NCI-H2081 treated with DMSO at 0.1 percent for 48 hours (cell line): ENCODE measurements at places on chromosomes 5 and 9.

DNA sequence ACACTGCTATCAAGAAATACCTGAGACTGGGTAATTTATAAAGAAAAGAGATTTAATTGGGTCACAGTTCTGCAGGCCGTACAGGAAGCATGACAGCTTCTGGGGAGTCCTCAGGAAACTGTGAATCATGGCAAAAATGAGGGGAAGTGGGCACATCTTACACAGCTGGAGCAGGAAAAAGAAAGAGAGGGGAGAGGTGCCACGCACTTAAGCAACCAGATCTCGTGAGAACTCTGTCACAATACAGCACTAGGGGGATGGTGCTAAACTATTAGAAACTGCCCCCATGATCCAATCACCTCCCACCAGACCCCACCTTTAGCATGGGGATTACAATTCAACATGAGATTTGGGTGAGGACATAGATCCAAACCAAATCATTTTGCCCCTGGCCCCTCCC is 105.5 kb upstream of the CPLX2 start:
- no peak for DNase-seq

DNA sequence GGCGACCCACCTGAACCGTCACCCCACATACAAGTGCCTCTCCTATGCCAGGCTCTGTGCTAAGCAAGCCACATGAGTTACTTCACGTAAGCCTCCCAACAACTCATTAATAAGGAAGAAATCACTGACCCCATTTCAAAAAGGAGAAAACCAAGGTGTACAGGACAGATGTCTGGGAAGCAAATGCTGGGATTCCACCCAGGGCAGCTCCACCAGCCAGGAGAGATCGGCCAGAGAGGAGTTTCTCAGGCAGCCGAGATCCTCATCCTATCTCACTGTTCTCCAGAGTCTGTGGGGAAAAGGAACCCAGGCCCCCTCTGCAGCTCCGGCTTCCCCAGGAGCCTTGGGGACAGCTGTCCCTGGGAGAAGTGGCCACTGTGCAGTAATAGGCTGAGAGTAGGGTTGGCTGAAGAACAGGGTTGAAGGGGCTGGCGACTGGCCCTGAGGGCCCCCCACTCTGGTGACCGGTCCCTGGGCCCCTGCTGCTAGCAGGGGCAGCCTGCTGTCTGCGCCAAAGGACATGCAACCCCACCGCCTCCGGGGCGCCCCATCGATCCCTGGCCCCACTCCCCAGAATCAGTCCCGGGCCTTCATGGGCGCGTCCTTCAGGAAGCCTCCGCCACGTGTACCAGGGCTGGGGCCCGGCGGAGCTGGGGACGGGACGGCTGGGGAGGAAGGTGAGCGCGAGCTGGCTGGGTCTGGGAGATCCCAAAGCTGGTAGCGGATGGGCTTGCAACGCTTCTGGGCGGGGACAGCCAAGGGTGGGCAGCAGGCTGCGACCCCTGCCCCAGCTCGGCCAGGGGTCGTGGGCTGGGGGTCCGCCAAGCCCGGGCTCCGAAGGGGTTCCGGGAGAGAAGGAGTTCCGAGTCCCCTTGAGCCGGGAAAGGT is 44.1 kb upstream of the STXBP1 start:
- DNase-seq: no peak

GRCh38 chr5:55418994-55419968 is 111.5 kb downstream of the MTREX start:
- no peak for DNase-seq

- DNase-seq: no peak
Observed at GRCh38 chr5:111582993-111583601, 70.8 kb upstream of the STARD4 start.

DNA sequence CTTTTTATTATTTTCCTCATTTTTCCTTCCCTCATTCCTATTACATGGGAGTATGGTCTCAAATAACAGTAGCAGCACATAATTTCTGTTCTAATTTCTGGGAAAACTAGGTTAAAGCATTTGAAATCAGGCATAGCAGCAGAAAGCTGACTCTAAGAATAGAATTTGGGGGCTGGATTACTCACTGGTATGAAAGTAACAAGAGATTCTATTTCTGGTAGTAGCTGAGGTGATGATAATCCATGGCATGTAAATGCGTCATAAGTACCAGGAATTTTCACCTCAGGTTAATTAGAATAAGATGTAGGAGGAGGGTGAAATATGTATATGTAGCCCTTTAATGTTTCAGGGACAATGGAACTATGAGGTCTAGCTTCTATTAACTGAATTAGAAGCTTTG is 662.0 kb downstream of the PTPRD start:
- no peak for DNase-seq

DNA sequence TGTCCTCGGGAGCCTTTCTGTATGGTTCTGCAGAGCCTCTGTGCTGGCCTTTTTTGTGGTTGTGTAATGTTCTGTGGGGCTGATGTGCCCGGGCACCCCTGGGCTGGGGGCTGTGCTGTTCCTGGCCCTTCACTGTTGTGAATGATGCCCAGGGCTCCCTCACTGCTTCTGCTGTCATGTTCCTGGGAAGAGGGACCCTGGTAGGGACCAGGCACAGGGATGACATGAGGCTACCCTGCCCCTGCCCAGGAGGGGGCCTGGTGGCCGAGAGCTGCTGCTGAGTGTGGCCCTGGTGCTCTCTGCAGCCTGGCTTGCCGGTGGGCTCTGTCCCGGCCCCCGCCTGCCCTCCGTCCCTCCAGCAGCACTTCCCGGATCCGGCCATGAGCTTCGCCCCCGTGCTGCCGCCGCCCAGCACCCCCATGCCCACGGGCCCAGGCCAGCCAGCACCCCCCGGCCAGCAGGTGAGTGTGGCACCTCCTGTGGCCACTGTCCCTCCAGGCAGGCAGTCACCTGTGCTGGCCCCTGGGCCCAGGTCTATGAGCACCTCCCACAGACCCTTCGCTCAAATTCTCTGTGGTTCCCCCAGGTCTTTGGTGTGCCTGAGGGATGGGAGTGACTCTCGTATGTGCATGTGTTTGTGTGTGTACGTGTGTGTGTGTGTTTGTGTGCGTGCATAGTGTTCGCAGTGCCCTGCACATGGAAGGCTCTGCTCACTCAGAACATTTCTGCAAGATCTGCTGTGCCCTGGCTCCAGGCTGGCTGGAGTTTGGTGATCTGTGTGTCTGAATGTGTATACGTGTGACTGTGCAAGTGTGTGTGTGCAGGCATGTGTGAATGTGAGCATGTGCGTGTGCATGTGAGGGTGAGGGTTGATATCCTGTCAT is 72.3 kb downstream of the WNK2 start:
- no peak for DNase-seq

DNA sequence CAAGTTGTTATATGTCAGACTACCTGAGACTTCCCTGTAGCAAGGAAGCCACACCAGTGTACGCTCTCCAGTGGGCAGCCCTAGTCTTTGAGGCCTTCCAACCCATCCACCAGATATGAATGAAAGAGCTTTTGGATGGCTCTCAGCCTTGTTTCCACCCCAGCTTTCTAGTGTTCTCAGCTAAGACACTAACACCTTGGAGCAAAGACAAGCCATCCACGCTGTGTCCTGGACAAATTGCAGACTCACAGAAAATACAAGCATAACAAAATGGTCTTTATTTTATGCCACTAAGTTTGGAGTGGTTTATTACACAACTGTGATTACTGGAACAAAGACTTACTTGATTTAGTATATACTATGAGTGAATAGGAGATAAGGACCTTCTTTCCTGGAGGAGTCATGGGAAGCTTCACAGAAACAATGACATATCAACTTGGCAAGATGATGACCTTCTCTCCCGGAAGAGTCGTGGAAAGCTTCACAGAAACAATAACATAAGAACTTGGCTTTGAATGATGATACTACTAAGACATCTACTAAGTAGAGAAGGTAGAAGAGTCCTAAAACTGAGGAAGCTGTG is 134.0 kb upstream of the VCAN start:
- no peak for DNase-seq

DNA sequence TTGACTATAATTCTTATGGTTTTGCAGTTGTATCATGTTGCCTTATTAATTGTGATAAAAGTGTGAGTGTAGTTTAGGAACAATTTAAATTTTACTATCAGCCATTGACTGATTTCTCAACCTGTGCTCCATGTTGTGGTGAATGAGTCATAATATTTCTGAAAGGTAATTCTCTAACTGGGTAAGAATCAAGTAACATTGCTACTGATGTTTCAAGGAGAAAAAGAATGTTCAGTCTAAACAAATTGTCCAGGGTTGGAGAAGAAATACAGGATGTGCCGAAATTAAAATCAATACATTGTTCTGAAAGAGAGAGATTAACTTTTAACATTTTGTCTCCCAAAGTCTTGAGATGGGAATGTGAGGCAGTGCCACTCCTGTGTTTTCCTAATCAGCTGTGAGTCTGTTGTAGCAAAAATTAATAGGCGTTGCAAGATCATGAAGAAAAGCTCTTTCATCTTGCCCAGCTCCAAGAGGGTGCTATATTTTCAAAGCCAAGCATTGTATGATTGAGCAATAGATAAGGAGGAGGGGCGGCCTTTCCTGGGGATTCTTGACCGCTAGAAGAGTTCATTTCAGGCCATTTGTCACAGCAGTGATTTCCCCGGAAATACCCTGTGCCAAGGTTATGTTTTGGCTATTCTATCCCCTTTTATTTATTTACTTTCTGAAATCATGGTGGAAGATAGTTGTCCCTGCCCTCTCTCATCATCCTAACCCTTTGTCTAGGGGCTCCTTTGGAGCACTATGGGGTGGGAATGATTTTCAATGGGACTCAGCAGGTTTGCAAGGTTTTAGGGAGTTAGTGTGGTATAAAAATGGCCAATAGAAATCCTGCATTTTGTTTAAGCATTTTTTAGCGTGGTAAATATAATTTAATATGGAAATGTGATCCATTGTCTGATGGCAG is 151.6 kb downstream of the FOCAD start:
- DNase-seq: no peak

DNA sequence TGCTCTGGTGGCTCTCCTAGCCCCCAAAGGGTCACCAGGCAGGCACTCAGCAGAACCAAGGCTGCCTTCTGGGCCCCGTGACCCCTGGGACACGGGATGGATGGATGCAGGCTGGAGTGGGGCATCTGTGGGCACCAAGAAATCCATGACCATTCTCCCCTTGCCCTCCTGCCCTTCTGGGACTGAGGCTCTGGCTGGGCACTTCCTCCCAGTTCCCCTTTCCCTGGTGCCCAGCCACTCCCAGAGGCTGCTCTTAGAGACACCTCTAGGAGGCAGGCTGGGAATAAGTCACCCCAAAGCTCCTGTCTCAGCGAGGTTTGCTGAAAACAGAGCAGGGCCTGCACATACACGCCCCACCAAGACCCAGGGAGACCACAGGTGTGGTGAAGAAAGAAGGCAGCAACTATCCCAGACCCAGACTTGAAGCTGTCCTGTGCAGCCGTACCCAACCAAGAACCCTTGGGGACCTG is 943 bp downstream of the STING1 start:
- no peak for DNase-seq

DNA sequence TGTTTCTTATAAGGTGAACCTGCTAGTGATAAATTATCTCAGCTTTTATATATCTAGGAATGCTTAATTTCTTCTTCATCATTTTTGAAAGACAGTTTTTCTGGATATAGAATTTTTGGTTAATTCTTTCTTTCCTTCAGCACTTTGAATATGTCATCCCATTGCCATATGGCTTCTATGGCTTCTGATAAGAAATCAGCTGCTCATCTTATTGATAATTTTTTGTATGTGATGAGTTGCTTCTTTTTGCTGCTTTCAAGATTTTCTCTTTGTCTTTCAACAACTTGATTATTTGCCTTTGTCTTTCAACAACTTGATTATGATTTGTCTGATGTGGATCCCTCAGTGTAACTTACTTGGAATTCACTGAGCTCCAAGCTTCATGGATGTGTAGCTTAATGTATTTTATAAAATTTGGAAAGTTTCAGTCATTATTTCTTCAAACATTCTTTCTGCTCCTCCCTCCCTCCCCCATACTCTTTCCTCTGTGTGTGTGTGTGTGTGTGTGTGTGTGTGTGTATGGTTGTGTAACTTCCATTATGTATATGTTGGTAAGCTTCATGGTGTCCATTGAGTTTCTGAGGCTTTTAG is 243.9 kb downstream of the TLE1 start:
- DNase-seq: no peak

DNA sequence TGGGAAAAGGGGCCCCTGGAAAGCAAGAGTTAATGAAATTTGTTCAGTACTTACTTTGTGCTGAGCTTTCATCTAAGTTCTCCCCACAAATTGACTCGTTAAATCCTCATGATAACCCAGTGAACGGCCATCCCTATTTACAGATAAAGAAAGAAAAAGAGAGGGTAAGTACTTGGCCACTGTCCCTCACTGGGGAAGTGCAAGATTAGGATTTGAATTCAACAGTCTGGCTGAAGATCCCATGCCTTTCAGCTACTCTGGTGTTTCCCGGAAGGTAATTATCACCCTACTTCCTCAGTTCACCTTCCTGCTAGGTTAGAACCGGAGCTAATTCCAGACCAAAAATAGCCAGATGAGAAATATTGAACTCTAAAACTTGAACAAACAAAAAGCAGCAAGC is 269.2 kb upstream of the TLE4 start:
- no peak for DNase-seq

GRCh38 chr5:117623042-117623805 is 1048.6 kb upstream of the SEMA6A start:
- DNase-seq: no peak

DNA sequence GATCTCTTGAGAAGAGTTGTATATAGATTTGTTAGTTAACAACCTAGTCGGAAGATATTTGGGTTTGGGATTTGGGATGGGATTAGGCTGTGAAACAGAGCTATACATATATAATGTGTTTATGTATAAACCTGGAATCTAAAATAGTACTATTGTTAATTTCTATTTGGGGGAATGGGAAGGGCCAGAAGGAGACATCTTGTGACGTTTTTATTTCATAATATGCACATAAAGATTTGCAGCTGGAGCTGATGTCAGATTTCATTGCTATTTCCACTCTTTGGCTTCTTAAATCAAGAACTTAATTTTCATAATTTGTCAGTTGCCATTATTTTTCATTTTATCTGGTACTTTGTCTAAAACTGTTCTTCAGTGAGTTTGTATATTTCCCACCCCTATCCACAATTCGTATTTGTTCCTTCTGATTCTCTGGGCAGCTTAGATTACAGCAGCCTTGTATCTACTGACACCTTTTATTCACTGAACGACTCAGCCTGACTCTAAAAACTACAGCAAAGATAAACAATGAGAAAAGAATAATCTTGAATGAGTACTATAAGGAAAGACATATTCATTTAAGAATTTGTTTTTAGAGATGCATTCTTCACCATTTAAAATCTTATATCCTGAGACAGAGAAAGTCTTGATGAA is 86.9 kb downstream of the YTHDC2 start:
- DNase-seq: no peak
